Smooth muscle cell of the brain vasculature (primary cell): ENCODE measurements at places on chromosomes 3 and 15.

DNA sequence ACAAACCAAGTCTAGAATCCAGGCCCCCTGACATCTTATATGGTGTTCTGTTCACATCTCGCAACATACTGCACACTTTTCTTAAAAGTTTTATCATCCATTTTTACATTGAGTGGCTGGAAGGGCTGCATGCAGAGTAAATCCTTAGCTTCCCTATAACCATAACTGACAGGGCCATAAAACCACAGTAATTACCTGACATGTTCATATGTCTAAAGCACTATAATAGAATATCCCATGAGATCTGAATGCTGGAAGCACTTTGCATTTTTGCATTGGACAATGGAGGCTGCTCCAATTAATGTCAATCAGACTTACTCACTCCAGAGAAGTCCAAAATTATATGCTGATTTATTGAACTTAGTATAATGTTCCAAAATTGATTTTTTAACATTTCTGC lies 86.6 kb upstream of the HES1 start:
- no peak for DNase-seq

DNA sequence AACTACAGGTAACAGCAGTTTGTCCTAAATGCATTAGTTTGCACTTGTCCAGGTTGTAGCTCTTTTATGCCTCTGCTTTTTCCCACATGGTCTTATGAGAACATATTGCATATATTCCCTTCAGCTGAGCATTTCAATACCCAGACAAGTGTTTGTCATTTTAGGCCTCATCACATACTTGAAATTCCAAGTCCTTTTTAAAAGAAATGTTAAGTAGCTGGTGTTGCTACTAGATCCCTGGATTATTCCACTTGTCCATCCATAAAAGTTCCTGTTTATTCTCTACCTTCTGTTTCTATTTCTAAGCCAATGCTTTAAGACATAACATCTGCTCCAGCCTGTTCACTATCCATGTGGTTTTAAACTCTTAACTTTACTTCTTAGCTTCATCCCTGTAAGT lies 128.4 kb downstream of the NECTIN3 start:
- DNase-seq: no peak

DNA sequence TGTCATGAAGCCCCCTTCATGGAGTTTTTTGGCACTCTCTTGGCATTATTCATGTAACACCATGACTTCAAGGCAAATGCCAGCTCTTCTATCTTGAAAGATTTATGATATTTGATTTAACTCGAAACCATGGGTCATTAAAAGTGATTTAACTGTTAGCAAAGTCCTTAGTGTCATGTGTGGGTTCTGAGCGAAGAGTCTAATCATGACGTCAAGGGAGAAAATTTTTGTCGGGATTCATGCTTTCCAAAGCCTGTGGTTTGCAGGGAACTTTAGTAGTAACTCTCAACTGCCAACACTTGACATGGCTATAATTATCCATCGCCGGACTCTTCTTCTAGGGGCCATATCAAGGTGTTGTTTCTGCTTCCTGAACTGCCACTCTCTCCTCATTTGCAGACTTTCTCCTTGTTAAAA lies 11.5 kb downstream of the GXYLT2 start:
- no peak for DNase-seq

DNA sequence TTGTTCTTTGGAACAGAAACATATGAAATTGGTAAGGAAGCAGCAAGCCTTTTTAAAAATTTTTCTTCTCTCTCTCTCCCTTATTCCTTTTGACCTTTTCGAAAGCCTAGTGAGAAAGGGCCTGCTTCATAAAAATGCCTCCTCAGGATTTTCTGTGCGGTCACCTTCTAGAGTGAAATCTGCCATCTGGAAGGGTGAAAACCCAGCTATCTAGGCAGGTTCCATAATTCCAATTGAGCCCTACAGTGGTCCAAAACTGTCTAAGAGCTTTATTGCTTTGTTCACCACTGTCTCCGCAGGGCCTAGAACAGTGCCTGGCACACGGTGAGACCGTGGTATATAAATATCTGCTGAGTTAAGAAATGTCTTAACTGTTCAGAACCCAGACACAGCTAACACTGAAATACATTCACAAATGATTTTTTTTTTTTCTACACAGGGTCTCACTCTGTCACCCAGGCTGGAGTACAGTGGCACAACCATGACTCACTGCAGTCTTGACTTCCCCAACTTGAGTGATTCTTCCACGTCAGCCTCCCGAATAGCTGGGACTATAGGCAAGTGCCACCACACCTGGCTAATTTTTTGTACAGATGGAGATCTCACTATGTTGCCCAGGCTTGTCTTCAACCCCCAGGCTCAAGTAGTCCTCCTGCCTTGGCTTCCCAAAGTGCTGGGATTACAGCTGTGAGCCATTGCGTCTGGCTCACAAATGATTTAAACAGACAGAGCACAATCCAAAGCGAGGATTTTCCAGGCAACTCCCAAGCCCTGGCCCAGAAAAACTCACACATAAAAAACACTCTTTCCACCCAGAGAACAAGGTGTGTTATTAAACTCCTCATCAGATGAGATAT lies 64.4 kb downstream of the FRMD4B start:
- DNase-seq: no peak

DNA sequence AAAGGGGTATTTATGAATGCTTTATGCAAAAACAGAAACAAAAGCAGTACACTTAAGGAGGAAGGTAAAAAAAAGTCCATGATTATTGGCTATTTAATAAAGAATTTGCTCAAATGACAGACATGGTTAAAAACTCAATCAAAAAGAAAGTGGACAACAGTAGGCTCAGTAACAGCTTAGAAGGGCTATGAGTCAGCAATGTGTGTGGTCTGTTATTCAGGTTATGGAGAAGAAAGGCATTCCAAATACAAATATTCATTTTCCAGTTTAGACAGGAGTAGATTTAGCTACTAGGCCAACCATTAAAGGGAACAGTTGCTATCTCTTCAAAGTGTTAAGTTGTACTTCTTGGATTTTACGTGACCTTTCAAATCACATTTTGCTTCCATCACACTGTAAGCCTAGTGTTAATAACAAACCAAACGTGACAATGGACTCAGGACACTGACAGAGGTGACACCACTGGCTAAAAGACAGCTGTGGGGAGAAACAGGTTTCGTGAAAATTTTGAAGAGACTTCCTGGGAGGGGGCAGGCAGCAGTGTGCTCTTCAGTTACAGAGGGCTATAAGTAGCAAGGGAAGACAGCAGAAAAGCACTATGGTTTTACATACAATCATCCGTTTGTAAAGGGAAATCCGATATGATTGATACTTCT lies 41.7 kb upstream of the MYO5C start:
- DNase-seq: no peak

GRCh38 chr15:25776071-25776746 lies 86.9 kb downstream of the ATP10A start:
- no peak for DNase-seq

DNA sequence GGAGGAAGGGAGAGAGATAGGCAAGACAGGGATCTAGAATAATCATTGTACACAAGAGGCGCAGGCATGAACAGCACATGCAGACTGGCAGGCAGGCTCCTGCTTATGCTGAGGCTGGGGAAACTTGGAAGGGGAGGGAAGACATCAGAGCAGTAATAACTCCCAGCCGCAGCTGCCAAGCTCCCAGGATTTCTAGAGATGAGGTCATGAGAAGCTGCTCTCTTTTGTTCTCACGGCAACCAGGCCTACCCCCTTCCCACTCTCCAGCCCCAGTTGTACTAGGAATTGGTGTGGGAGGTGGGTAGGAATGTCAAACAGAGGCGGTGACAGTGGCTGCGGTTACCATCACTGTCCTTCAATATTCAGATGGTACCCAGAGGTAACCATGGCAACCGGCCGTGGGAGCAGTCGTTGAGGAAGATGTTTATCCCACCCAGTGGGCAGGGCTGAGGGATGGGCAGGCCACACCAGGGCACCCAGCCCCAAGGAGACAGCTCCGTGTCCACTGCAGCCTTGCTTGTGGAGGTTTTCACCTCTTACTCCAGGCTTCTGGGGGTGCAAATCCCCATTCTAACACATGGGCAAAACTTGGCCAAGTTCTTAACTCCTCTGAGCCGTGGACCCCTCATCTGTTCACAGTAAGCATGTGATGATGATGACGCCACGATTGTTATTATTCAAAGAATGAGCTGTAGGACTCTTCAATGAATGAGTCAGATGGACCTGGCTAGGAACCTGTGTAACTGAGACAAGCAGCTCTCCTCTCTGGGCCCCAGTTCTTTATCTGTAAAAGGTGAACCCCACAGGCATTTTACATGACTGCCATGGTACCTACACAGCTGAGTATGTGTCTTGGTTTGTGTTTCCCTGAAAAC lies 360.8 kb upstream of the PROK2 start:
- DNase-seq: no peak

- no peak for DNase-seq
Observed at GRCh38 chr3:100084100-100084806, 30.0 kb downstream of the FILIP1L start.

- no peak for DNase-seq
Observed at GRCh38 chr15:39589815-39590644, 9.2 kb downstream of the THBS1 start.

- DNase-seq: no peak
Observed at GRCh38 chr15:71599418-71600151, 210.8 kb upstream of the NR2E3 start.

GRCh38 chr3:42511736-42512135 lies 9.3 kb downstream of the VIPR1 start:
- DNase-seq: no peak

DNA sequence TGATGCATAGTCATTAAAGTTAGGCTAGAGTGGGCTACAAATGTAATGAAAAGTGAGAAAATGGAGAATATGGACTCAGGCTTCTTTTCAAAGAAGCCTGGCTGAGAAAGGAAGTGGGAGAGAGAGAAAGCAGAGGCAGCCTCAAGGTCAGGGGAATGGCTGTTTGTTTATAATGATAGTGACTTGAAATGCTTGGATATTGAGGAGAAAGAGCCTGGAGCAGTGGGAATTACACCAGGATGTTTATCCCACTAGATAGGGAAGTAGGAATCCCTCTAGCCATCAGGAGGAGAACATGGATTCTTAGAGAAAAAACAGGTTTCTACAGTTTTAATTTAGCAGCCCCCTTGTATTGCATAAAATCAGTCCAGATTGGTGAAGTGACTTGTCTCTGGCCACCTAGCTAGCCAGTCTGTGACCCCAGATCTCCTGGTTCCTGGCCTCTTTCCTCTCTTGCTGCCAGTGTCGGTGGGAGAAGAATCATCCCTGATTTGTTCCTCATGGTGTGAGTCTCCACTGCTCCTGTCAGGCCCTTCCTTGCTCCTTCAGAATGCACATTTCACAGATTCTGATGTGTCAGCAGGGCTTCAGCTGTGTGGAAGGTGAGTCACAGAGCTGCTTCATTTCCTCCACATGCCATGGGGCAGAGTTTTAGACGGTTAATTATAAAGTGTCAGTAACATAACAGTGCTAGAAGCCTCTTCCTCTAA lies 32.9 kb downstream of the SEMA6D start:
- DNase-seq: peak; percentile 29

DNA sequence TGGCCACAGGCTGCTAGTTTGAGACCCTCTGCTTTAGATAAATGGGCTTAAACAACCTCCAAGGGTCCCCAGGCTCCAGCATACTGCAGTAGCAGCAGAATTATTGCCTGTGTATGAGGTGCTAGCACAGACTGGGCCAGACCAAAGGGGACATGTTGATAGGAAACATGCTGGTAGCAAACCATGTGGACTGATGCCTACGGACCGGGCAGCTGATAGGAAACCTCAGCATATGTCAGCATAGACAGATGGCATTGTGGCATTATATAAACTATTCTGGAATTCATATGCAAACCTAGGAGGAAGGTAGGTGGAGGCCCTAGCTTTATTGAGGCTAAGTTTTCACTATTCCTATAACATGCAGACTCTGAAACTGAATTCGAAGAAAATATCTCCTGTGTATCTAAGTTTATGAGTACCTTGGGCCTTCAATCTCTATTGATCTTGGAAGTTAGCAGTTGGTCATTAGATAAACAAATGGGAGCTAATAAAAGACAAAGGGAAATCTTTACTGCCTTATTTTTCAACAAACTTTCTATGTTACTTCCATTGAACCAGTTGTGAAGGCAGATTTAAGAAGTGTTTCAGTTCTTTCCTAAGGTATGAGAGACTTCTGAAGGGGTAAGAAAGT lies 1.7 kb upstream of the HGD start:
- DNase-seq: no peak

DNA sequence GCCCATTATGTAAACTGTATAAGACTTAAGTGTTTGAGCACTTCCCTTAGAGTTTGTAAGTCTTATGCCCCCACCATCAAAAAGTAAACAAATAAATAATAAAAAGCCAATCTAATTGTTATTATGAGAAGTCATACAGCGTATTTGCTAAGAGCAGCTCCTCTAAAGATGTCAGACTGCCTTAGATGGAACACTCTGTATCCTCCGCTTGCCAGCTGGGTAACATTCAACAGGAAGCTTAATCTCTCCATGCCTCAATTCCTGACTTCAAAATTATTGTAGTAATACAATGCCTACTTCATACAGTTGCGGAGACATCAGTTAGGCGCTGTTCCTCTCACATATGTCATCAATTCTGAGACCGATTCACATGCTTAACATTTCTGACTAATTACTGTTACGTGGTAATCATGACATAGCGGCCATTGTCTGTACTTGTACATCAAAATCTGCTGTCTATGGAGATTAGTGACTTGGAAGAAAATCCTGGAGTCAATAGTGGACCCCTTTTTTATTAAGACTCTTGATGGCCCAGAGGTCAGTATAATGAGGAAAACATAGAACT lies 417.7 kb downstream of the LPP start:
- DNase-seq: no peak
